Stimulated activated CD4-positive, alpha-beta T cell treated with anti-CD3 and anti-CD28 coated beads, Interleukin-4, amount 100 ng/mL, for 4 hours (primary cell): ENCODE measurements at places on chromosomes 11 and 22.

GRCh38 chr11:47222696-47223095 is 7.9 kb downstream of the DDB2 start:
- no peak for DNase-seq

- DNase-seq = no peak
These were observed 7.5 kb downstream of the CTTN start for GRCh38 chr11:70405679-70406395.

DNA sequence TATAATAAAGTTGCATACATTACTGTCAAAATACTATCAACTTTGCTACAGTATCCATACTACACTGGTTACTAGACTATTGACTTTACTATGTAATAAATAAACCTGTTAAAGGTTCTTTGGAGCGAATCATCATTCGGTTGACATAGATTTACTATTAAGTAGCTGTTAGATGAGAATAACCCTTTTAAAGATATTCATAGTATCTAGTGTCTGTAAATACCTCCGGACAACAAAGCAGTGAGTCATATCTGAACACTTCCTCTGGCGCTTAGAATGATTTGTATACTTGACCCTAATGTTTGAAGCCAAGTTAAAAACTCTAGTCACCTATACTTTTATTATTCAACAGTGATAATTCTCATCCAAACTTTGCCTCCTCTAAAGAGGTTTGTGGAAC is 84.7 kb downstream of the MSANTD4 start:
- DNase-seq = no peak

- no peak for DNase-seq
These were observed 5.8 kb downstream of the A4GALT start for GRCh38 chr22:42714768-42715390.

DNA sequence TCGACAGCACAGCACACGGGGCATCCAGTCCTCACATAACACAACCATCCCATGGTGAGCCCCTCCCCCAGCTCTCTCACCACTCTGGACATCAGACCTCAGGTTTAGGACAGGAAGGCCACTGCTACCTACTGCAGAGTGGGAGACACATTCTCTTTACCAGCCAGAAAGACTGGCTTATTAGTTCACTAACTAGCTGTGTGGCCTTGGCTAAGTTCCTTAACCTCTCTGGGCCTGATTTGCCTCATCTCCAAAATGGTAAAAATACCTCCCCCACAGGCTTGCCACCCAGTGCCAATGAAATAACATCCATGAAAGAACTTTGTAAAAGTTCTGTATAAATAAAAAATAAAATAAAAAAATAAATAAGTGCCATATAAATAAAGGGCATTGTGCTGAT is 32.1 kb downstream of the USH1C start:
- DNase-seq = no peak

DNA sequence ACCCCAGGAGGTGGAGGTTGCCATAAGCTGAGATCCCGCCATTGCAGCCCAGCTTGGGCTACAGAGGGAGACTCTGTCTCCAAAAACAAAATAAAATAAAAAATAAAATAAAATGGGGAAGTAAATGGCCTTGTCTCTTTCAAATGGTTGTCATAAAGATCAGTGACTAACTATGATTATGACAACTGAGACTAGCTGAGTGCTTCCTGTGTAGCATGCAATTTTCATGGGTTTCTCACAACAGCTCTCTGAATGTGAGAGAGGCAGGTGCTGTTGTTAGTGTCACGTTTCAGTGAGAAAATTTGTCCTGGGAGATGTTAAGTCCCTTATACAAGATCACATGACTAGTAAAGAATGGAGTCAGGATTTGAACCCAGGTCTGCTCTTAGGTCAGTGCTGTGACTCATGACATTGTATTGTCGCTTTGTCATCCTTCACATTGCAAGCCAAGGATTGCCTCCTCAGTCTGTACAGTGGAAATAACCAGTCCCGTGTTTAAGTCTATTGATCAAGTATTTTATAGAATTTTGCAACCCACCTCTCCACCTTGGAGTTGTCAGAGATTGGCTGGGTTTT is 163.3 kb upstream of the CCDC90B start:
- no peak for DNase-seq
